Mesenchymal stem cell (in vitro differentiated cells and primary cell): ENCODE measurements at places on chromosomes 1 and 21.

DNA sequence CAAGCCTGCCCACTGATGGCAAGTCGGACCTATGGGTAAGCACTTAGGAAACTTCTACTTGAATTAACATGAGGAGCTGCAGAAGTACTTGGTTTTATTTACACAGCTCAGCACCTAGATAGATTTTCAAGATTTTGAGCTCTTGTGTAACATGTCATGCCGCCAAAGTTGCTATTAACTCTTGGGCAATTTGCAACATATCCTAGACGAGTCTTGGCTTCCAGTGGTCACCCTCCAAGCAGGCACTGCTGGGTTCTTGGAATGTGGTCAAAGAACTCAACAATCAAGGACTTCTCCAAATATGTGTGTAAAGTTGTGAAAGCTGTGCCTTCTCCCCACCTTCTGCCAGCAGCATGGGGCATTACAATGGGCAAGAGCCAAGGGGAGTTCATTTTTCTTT is 17.8 kb upstream of the GUCA2B start:
- H3K36me3 ChIP-seq = no peaks in the 10 kb centered on the region
- H3K27me3 ChIP-seq = peaks cover 16% of the 10 kb centered on the region
- no peak for DNase-seq
- no peak overlapping the region for H3K4me3 ChIP-seq
- H3K27ac ChIP-seq = no peak overlapping the region

GRCh38 chr1:116966791-116967190 is 34.8 kb upstream of the CD101 start:
- peaks cover 13% of the 10 kb centered on the region for H3K36me3 ChIP-seq
- DNase-seq = no peak
- H3K27me3 ChIP-seq = no peaks in the 10 kb centered on the region
- peaks cover under 1% of the 10 kb centered on the region for H3K4me1 ChIP-seq

GRCh38 chr21:42537106-42537742 is 23.6 kb downstream of the SLC37A1 start:
- H3K27ac ChIP-seq = no peak overlapping the region
- DNase-seq = peak; percentile 29
- no peaks in the 10 kb centered on the region for H3K27me3 ChIP-seq
- H3K36me3 ChIP-seq = no peaks in the 10 kb centered on the region
- H3K4me1 ChIP-seq = peaks cover 27% of the 10 kb centered on the region
- H3K4me3 ChIP-seq = no peak overlapping the region

DNA sequence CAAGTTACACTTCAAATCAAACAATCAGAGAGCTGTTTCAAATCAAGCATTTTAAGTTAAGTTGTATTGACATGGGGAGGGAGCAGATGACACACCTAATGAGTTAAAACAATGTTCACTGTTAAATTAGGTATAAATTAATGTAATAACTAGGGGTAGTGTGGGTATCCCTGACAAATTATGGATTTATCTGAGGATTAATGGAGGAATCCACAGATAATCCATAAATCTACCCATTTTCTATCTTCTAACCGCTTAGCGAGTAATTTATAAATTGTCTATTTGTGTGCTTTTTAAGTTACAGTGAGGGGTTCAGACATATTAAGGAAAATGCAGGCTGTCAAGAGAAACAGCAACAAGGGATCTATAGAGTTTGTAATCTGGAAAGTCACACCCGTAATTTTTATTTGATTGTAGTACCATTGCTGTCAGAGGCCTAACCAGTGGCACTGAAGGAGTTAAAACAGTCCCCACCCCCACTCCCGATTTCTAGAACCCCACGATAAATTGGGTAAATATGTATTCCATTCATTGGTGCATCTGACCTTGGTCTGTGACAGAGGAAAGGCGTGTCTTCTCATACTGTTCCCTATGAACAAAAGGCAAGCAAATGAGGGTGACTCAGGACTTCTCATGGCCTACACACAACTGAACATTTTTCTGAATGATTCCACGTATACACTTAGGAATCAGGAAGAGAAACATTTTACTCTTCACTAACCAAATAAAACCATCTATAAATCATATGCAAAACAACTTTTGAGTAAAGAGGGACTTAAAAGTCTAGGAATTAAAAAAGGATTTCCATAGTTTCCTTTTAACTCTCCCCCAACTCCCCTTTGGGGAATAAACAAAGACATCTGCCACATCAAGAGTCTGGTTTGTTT is 7.4 kb downstream of the IRF2BP2 start:
- peak overlapping the region; percentile 79 for H3K27ac ChIP-seq
- H3K36me3 ChIP-seq = peaks cover 8% of the 10 kb centered on the region
- H3K27me3 ChIP-seq = no peaks in the 10 kb centered on the region
- H3K4me1 ChIP-seq = peaks cover 7% of the 10 kb centered on the region

DNA sequence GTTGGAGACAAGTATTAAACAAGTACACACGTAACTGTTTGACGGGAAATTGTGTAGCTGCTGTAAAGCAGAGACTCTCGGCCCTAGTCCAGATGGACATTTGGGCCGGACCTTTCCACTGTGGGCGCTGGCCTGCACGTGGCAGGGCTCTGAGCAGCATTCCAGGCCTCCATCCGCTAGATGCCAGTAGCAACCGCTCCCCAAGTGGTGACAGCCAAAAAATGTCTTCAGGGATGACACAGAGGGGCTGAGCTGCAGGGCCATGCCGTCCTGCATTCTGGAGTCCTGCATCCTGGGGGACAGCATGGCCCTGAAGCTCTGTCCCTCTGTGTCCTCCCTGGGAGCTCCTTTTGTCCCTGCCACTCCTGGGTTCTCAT is 24.8 kb downstream of the A3GALT2 start:
- no peaks in the 10 kb centered on the region for H3K27me3 ChIP-seq
- no peak overlapping the region for H3K4me3 ChIP-seq
- H3K27ac ChIP-seq = no peak overlapping the region
- H3K36me3 ChIP-seq = peaks cover 36% of the 10 kb centered on the region

- no peak overlapping the region for H3K27ac ChIP-seq
- peaks cover 3% of the 10 kb centered on the region for H3K4me1 ChIP-seq
- peaks cover 54% of the 10 kb centered on the region for H3K27me3 ChIP-seq
Observed at GRCh38 chr1:116710420-116711262, 43.1 kb upstream of the IGSF3 start.

- H3K4me1 ChIP-seq = no peaks in the 10 kb centered on the region
- H3K27me3 ChIP-seq = no peaks in the 10 kb centered on the region
- H3K27ac ChIP-seq = no peak overlapping the region
- no peak overlapping the region for H3K4me3 ChIP-seq
- H3K36me3 ChIP-seq = no peaks in the 10 kb centered on the region
Observed at GRCh38 chr21:16667395-16667794, 845.4 kb upstream of the CXADR start.

GRCh38 chr1:223717695-223718363 is 5.5 kb downstream of the CAPN2 start:
- H3K4me1 ChIP-seq = peaks cover 37% of the 10 kb centered on the region
- no peak for DNase-seq
- H3K36me3 ChIP-seq = peaks cover 29% of the 10 kb centered on the region
- H3K27me3 ChIP-seq = no peaks in the 10 kb centered on the region

DNA sequence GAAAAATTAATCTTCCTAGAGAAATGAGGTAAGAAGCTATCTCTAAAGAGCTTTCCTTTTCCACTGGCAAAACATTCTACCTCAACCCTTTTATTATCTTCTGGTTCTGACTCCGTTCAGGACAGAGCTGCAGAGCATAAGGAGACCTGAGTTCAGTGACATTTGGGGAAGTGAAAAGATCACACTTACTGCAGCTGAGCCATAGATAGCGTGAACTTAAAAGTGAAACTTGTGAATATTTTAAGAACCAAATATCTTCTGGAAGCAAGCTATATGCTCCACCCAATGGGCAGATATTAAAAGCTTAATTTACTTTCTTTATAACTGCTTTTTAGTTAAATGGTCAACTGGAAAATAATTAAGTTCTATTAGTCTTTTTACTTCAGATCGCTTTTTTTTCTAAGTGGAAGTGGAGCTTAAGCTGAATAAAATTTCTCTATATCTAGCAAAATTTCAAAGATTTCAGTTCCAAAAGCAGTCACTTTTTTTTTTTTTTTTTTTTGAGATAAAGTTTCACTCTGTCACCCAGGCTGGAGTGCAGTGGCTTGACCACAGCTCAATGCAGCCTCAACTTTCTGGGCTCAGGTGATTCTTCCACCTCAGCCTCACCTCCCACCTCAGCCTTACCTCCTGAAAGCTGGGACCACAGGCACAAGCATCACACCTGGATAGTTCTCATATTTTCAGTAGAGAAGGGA is 11.9 kb downstream of the PTPN22 start:
- no peaks in the 10 kb centered on the region for H3K36me3 ChIP-seq
- no peak overlapping the region for H3K27ac ChIP-seq
- H3K27me3 ChIP-seq = no peaks in the 10 kb centered on the region
- H3K4me1 ChIP-seq = peaks cover 2% of the 10 kb centered on the region

DNA sequence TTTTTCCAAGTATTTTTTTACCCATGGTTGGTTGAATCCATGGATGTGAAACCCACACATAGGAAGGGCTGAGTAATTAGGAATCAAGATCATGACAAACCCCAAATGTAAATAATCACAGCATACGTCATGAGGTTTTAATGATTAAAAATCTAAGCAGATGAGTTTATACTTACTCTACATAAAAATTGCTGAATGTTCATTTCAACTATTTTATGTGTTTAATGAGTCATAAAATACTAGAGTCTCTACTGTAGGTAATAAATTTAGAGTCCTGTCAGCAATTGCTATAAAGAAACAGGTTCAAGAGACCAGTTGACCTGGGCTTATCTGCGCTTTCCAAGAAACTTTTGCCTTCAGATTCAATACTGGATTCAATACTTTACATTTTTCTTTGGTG is 18.2 kb downstream of the CTH start:
- no peaks in the 10 kb centered on the region for H3K27me3 ChIP-seq
- peaks cover 3% of the 10 kb centered on the region for H3K36me3 ChIP-seq
- peaks cover 3% of the 10 kb centered on the region for H3K4me1 ChIP-seq
- peak; percentile 41 for DNase-seq
- no peak overlapping the region for H3K4me3 ChIP-seq

- H3K4me3 ChIP-seq = no peak overlapping the region
- H3K27ac ChIP-seq = no peak overlapping the region
- no peak for DNase-seq
- H3K4me1 ChIP-seq = peaks cover 23% of the 10 kb centered on the region
- no peaks in the 10 kb centered on the region for H3K27me3 ChIP-seq
Observed at GRCh38 chr1:226125831-226126230, 60.7 kb downstream of the ACBD3 start.

DNA sequence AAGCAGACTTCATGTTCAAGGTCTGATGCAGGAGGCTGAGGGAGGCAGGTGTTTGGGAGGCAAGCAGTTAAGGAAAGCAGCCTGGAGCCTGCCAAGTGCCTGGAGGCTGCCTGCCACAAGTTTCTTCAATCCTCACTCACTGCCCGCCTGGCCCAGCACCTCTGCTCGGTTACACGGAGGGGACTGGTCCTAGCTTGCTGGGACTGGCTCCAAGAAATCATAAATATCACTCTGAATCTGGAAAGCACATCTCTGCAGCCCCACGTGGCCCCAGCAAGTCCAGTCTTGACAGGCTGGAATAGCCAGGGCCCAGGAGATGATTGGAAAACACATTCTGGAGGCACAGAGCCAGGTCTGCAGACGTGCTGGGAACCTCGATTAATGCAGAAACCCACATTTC is 83.9 kb downstream of the BCAR3 start:
- H3K4me1 ChIP-seq = peaks cover 15% of the 10 kb centered on the region
- H3K4me3 ChIP-seq = no peak overlapping the region
- peaks cover 5% of the 10 kb centered on the region for H3K36me3 ChIP-seq
- H3K27me3 ChIP-seq = no peaks in the 10 kb centered on the region
